ENCODE measurements at places on chromosomes 1 and 21. TPM values are rescaled to one million over a fixed set of nuclear protein-coding genes. Genes with fewer than 3 reads are reported as not detected.

GRCh38 chr1:59342801-59343575 is 46.1 kb downstream of the FGGY start:
- H3K36me3 ChIP-seq = no peaks in the 10 kb centered on the region
- no peak for DNase-seq
- no peaks in the 10 kb centered on the region for H3K27me3 ChIP-seq

- no peak overlapping the region for H3K27ac ChIP-seq
- no peaks in the 10 kb centered on the region for H3K27me3 ChIP-seq
- no peak overlapping the region for H3K4me3 ChIP-seq
- DNase-seq = no peak
- peaks cover 5% of the 10 kb centered on the region for H3K36me3 ChIP-seq
- no peaks in the 10 kb centered on the region for H3K4me1 ChIP-seq
Measured at GRCh38 chr1:113792986-113793385, 19.3 kb downstream of the RSBN1 start.

DNA sequence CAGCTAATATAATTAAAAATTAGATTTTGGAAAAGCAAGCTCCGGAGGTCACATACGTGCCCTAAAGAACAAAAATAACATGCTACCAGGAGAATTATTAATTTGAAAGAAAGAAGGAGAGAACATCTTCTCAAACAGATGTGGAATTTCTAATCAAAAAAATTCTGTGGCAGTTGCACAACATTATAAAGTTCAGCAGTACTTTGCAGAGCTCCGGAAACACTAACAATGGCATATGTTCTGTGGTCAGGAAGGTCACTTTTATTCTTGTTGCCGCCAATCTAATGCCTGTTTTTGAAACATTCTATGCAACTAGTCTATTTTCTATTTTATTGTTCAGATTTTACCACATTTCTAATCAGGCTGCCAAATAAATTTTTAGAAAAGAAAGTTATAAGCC is 186.8 kb downstream of the SMYD3 start:
- H3K27ac ChIP-seq = no peak overlapping the region
- H3K36me3 ChIP-seq = no peaks in the 10 kb centered on the region
- no peak overlapping the region for H3K4me3 ChIP-seq
- no peaks in the 10 kb centered on the region for H3K27me3 ChIP-seq
- DNase-seq = no peak

DNA sequence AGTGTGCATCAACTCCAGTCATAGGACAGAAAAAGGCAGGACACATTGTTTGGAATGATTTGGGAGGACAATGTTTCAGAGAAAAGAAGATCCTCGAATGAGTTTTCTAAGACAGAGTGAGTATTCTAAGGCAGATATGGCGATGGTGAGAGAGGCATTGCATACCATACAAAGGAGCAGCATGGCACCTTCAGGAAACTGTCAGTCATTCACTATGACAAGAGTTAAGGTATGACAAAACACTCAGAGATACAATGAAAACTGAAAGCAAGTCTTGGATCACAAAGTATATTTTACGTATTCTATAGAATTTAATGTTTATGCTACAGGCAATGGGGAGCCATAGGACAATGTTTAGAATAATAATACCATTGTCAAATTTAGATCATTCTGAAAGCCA is 337.4 kb upstream of the LYPLAL1 start:
- H3K27ac ChIP-seq = no peak overlapping the region
- no peak for DNase-seq
- no peak overlapping the region for H3K4me3 ChIP-seq
- no peaks in the 10 kb centered on the region for H3K4me1 ChIP-seq
- H3K27me3 ChIP-seq = no peaks in the 10 kb centered on the region

- H3K27ac ChIP-seq = no peak overlapping the region
- no peak overlapping the region for H3K4me3 ChIP-seq
- no peaks in the 10 kb centered on the region for H3K36me3 ChIP-seq
- no peaks in the 10 kb centered on the region for H3K27me3 ChIP-seq
- no peak for DNase-seq
- H3K4me1 ChIP-seq = no peaks in the 10 kb centered on the region
Measured at GRCh38 chr1:221543529-221544120, 198.3 kb downstream of the DUSP10 start.

The CFHR2 gene
- not detected for total RNA-seq

The SEMA6C gene
- total RNA-seq = 5.7 TPM

The LTN1 gene
- 19.7 TPM for total RNA-seq

The TRIM62 gene
- total RNA-seq = 7.4 TPM

The DNASE2B gene
- not detected for total RNA-seq
